PC-9 (cell line): ENCODE measurements at places on chromosomes 3 and 15. TPM values are rescaled to one million over a fixed set of nuclear protein-coding genes. Genes with fewer than 3 reads are reported as not detected.
A peak's percentile ranks its signal among the peaks of the same experiment; 100 is the strongest.

KLHL40 gene
- not detected in 2 replicates for total RNA-seq

CYP19A1 gene
- 0.94 TPM in 1 of 2 replicates, not detected in the other for total RNA-seq

GRCh38 chr3:99545941-99546580 is 92.3 kb upstream of the COL8A1 start:
- no peak for DNase-seq

GRCh38 chr3:176765382-176765900 is 431.8 kb downstream of the TBL1XR1 start:
- DNase-seq = no peak

GRCh38 chr3:108838436-108838835 is 15.8 kb downstream of the TRAT1 start:
- DNase-seq = no peak

- peak; percentile 66 for DNase-seq
Observed at GRCh38 chr3:157129803-157130466, 30.0 kb downstream of the CCNL1 start.

DNA sequence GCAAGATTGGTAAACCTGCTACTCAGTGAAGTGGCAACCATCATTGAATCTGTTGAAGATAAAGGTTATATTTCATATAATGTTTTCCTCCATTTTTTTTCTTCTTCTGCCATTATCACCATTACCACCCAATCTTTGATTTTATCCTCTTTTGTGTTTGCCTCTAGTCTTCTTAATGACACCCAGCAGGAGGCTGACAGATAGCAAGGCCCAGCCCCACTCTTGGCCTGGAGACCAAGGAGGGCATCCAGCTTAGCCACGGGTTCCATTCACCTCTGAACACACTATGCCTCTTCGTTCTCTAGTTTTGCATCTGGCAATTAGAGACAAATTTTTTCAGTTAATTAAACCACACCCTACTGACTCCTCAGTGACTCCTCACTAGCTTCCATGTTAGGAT is 129.7 kb downstream of the TPRG1 start:
- DNase-seq = no peak

DNA sequence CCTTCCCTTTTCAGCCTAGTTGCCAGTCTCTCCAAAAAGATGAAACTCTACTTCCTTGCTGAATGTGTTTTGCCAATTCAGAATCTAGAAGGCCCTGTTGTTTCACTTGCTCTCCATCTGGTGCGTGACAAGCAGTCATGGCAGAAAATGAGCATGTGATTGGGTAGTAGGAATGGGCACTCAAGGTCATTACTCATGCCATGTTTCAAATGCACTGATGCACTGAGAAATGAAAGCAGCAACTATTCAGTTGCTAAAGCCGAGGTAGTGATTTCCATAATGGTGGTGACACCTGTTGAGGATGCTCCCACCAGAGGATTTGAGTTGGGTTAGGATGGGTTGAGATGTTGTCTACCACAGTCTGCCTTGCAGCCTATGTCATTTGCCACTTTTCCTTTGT is 12.7 kb downstream of the ZBTB38 start:
- DNase-seq = no peak

- peak; percentile 42 for DNase-seq
Observed at GRCh38 chr3:138426211-138426610, 8.2 kb upstream of the ESYT3 start.

DNA sequence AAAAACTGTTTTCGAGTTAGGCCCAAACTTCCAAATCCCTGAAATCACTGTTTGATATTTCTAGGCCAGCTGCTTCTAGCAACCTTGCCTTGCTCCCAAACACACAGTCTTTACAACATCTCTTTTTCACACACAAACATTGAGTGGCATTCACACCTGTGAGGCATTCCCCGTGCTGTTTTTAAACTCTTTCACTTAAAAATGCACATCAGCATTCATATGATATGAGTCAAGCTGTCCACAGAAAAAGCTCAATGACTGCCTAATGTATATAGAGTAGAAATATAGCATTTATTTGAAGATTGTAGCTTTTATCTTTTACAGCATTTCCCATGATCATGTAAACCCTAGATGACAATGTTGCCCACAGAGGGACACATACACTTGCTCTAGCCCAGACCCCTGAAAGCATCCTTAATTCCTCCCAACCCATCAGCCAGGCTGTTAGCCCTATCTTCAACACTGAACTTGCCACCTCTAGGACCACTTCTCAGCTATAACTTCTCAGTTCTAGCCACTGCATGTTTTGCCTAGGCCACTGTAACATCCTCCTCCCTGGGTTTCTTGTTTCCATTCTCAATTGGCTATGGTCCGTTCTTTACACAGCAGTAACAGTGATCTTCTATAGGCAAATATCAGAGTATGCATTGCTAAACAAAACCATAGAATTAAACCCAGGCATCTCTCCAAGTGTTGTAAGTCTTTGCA is 782.6 kb downstream of the DIPK2A start:
- no peak for DNase-seq
